ENCODE measurements at places on chromosomes 7 and 10.

- DNase-seq: peak; percentile 61
Observed at GRCh38 chr7:80942261-80943041, 23.6 kb upstream of the SEMA3C start.

- DNase-seq: peak; percentile 96
Observed at GRCh38 chr10:126199221-126199998, 188.9 kb downstream of the ADAM12 start.

GRCh38 chr10:60669501-60669900 lies 108.8 kb upstream of the CDK1 start:
- no peak for DNase-seq

- DNase-seq: no peak
Observed at GRCh38 chr10:19848226-19848985, 32.2 kb downstream of the PLXDC2 start.

DNA sequence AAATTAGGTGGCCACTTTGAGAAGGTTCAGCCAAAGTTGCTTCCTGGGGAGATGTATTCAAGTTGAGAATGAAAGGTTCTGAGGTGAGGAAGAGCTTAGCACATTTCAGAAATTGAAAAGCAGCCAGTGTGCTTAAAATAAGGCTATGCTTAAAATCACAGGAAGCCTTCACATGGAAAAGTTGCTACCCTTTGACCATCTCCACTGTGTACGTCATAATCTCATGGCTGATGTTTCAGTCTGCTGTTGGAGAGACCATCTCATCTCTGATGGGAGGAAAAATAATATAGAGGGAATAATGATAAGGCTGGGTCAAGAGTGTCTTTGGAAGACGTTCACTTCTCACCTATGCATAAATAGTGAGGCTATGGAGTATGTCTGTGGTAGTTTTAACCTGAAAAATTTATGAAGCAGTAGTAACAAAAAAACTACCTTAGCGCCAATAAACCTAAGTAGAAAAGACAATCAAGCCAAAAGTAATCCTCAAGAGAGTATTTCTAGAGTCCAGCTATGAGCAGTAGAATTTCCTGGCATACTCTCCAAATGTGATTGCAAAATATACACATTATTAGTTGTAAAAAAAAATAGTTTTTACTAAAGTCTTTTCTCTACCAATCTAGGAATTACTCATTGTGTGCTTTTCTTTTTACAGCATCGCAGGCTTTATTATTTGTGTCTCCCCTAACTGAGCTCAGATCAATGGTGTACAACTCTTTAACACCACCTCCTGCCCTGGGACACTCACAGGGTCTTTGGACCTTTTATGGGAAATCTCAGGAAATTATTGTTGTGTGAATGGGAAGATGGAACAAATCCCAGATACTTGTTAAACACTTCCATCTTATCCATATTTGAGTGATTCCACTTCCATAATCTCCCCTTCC lies 435.2 kb upstream of the LRGUK start:
- no peak for DNase-seq

- no peak for DNase-seq
Observed at GRCh38 chr7:155795951-155796350, 16.3 kb downstream of the SHH start.

DNA sequence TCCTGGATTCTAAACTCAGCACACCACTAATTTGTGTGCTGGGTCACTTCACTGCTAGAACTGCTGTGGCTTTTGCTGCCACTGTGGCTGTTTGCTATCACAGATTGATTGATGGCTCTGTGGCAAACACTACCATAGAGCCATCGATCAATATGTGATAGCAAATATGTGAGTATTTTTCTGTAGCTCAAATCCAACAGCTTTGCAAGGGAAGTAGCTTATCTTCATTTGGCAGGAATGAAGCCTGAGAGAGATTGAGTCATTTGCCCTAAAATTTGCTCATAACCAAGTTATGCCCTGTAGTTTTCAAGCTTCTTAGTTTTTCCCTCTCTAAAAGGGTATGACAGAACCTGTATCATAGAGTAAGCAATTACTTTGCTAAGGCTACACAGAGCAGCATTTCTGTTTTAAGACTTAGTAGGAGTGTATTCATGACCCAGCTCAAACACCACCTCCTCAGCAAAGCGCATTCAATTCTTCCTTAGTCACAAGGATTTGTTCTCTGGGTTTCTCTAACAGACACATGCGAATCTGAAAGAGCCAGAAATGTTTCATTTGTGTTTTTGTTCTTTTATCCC lies 43.1 kb downstream of the MINPP1 start:
- no peak for DNase-seq

DNA sequence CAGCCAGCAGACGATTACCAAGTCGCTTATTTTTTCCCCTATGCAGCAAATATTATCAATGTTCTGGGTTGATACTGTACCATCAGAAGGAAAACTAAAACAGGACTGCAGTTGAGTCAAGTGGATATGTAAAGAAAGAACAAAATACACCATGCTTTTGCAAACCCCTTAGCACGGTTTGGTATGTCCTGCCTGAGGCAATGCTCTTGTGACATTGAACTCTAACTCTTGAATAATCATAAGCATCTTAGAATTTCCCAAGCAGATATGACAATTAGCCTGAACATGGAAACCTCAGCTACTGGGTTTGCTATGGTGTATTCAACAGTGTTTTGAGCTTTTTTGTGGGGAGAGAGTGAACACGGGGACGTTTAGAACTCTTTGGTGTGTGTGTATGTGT lies 107.4 kb downstream of the ETV1 start:
- DNase-seq: no peak

GRCh38 chr10:76291175-76291574 lies 859.8 kb downstream of the LRMDA start:
- no peak for DNase-seq

DNA sequence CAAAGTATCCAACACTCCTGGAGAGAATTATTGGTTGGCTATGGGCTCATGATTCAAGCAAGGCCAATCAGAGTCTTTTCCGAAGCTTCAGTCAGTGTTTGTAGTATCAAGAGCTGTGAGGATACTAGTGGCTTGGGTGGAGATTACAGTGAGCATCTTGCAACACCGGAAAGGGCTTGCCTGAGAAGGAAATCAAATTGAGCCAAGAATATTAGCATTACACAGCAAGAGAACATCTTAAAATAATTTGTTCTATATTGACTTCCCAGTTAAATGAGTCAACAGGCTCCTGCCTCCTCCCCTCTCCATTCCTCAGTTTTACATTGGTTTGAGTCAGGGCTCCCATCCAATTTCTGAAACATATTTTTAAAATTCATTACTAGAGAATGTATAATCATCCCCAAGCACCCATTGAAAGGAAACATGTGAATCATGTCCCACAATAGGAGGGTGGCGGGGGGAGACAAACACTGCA lies 127.4 kb downstream of the ELAPOR2 start:
- DNase-seq: peak; percentile 21

- DNase-seq: no peak
Observed at GRCh38 chr10:78292982-78293865, 259.6 kb downstream of the RPS24 start.

DNA sequence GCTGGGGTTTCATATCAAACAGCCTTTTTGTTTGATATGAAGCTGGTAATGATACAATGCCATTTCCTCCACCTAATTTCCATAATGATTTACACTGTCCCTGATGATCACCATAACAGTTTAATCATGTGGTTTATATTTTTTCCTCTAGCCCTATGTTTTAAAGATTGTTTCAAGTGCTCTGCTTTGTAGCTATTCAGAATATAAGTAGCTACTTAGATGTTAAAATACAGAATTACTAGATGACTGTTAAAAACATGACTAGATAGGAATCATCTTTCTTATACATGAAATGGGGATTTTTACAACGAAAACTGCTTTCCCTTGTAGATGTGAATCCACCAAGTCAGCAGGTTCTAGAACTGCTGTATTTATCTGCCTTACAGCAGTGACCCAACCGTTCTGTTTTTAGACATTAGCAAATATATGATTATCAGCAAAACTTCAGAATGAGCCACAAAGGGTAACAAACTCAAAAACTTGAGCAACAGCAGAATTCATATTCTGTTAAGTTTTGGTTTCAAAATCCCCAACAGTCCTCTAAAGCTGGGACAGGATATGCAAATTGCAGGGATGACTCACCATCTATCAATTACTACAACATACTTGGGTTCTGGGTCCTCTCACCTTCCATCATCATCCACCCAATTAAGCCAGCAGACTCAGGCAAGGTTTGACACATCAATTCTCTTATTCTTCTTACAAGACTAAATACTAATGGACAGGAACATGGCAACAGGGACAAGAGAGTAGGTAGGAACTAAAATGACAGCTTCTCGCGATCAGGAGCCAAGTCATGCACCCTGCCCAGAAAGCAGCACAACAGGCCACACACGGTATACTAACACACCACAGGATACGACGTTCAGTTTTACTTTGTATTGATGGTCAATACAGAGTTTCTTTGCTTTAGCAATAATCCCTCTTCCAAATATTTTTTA lies 83.9 kb downstream of the PIP4K2A start:
- DNase-seq: no peak

DNA sequence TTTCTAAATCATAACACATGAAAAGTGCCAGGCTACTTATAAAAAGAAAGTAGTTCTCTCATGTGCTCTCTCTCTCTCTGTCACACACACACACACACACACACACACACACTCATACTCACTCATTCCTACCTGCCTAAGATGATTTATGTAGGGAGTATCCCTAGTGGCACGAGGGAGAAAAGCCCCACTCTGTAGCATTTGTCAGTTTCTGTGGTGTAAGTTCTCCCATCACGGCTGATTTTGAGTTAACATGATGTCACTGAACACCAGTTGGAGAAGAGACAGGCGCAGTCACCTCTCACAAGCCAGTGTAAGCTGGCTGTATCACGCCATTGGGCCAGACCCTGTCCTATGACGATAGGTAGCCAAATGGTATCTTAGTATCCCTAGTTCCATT lies 395.4 kb downstream of the SFMBT2 start:
- DNase-seq: no peak

DNA sequence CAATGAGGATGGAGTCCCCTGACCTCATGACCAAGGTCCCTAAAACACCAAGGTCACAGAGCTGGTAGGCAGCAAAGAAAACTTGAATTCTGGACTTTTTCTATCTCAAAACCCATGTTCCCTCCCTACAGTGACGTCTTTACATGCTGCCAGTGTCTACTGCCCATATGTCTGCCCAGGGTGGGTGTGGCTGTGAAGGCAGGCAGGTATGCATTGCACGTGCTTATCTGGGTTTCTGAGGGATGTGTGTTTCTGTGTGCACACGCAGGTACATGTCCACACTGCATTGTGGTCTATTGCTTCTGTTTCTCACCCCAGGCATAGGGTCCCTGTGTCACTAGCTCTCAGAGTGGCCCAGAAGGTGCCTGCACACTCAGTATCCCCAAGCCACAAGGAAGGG lies 13.5 kb downstream of the ATP6V1F start:
- DNase-seq: no peak

- peak; percentile 68 for DNase-seq
Observed at GRCh38 chr10:119025336-119025735, 4.2 kb upstream of the NANOS1 start.

DNA sequence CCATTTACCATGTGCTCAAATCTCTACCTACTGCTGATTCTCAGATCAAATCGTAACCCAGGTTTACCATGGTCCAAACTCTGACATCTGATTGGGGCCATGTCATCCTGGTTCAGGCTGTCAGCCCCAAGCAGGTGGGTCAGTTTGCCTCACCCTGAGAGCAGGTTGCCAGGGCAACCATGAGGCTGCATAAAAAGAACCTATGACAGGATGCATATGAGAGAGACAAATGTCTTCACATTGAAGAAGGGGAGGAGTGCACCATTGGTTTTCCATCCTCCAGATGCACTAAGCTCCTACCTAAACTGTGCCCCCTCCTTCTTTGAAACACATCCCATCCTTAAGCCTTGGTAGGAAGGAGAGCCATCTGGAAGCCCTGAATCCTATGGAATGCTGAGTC lies 10.2 kb downstream of the PRSS1 start:
- DNase-seq: no peak

GRCh38 chr7:149310113-149310836 lies 48.3 kb downstream of the ZNF783 start:
- no peak for DNase-seq

DNA sequence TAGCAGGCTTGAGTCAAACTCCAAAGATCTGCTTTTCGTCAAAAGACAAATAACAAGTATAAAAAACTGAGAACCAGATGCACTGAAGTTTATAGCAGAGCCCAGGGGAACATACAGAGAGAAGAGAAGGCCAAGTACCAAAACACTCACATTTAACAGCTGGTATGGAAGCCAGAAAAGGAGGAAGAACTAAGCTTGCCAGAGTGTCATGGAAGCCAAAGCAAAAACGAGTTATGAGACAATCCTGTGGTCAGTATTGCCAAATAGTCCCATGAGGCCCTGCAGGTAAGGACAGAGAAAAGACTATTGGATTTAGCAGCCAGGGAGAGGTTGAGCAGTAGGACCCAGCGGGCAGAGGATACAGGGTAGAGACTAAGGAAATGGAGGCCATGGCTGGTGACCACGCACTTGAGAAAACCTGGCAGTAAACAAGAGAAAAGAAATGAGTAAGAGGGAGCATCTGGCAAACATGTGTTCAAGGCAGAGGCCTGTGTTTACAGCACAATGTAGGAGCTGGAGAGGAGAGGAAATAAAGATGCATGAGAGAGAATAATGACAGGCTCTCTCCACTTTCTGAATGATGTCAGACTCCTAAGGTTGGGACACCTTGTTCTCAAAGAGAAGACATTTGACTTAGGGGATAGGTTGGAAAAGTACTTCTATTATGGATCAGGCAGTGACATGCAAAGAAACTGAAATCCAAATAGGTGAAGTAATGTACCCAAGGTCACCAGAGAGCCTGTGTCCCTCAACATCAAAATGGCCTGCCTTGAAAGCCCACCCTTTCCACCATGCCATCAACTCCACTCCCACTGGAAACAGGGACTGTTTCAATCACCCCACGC lies 9.1 kb downstream of the CREB3L2 start:
- DNase-seq: no peak
